ENCODE measurements at places on chromosomes 7 and 10.
A peak's percentile ranks its signal among the peaks of the same experiment; 100 is the strongest.

GRCh38 chr10:62183442-62183841, 85.2 kb downstream of the RTKN2 start:
- DNase-seq: no peak

DNA sequence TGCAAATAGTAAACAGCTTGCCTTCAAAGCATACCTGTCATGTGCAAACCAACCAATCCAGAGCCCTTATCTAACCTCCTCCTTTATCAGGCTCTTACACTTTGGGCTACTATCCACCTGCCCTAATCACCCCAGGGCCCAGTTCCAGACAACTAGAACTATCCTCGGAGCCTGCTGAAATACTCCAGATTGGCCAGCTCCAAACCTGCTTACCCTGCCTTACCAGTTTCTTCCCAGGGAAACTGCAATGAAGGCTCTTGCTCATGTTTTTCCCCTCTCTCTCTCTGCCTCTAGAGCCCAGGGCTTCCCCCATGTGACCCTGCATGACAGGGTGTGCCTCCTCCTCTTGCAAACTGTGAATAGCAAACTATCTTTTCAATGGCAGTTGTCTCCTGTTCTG, 81.4 kb upstream of the CAPZA2 start:
- no peak for DNase-seq

DNA sequence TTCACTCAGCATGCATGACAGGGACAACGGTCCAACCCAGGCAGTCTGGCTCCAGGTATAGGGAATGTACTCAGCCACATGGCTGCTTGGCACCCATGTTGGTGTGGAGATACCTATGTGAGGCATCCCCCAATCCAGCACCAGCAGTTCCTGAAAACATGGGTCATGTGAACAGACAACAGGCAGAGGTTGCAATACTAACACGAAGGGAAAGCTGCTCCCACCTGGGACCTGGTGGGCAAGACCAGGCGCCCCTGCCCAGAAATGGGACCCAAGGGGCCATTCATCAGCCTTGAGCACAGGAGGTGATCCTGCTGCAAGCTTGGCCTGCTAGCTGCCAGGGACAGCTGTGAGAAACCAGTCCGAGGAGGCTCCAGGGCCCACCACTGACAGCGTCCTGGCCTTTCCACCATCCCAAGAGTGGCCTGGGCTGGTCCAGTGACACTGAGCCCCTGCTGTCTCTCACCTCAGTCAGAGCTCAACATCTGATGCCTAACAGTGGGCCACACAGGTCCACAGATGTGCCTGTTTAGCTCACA, 142.3 kb downstream of the ARHGAP22 start:
- no peak for DNase-seq

GRCh38 chr10:24952143-24952706, at the start of gene PRTFDC1:
Gene PRTFDC1 (minus strand): TSS chr10:24952606. CDS start chr10:24952575, 31 bp downstream.
- peak; percentile 43 for DNase-seq

DNA sequence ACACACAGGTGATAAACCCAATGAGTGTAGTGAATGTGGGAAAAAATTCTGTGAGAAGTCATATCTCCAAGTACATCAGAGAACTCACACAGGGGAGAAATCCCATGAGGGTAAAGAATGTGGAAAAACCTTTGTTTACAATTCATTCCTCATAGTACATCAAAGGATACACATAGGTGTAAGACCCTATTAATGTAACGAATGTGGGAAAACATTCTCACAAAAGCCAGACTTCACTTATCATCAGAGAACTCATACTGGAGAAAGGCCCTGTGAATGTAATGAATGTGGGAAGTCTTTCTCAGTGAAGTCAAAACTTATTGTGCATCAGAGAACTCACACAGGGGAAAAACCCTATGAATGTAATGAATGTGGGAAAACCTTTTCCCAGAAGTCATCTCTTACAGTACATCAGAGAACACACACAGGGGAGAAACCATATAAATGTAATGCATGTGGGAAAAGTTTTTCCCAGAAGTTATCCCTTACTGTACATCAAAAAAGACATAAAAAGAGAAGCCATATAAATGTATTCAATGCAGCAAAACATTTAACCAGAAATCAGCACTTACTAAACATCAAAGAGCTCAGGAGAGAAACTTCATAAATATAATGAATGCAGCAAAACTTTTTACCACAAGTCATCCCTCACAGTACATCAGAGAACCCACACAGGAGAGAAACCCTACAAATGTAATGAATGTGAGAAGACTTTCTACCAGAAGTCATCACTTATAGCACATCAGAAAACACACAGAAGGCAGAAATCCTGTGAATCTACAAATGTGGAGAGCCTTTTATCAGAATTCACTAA, 49.8 kb downstream of the ZNF239 start:
- DNase-seq: no peak

DNA sequence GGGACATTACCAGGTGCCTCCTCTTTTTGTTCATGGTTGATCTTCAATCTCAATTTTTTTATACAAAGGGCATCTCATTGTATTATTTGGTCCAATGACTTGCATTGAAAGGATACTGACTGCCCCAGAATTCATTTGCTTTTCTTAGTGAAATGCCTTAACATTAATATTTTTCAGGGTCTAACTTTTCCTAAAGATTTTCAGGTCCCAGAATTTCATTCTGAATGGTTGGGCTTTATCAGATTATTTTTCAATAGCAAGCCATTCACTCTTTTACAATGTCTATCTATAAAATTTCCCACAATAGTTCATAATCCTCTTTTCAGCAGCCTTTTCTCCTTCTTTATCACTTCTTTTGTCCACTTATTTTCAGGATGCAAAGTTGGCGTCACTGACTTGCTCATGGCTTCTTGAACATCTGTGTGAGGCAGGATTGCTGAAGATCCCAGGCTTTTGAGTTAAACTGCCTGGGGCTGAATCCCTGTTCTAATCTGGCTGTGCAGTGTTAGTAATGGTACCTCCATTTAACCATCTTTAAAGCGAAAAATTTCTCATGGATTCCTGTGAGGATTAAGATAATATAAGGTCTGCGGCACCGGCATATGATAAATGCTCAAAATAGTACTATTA, 131.7 kb upstream of the HDAC9 start:
- DNase-seq: no peak

DNA sequence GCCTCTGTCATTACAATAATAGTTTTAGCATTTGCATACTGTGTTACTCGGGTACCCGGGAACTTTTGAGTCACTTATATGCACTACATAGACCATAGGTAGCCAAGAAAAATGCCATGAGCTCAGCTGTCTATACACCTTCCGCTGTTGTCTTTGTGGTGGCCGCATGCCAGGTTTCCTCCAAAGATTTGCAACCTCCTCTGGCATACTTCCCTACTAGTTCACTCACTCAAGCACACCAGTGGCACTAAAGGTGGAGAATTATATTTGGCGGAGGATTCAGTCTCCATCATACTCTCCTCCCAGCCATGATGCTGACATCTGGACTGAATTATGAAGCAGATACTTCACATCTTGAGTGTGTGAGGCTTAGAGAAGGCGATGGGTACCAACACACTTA, 35.6 kb upstream of the GRB10 start:
- no peak for DNase-seq

GRCh38 chr10:85888004-85888403, 478.6 kb downstream of the GRID1 start:
- no peak for DNase-seq

GRCh38 chr7:106347229-106347833, 62.5 kb upstream of the NAMPT start:
- no peak for DNase-seq

DNA sequence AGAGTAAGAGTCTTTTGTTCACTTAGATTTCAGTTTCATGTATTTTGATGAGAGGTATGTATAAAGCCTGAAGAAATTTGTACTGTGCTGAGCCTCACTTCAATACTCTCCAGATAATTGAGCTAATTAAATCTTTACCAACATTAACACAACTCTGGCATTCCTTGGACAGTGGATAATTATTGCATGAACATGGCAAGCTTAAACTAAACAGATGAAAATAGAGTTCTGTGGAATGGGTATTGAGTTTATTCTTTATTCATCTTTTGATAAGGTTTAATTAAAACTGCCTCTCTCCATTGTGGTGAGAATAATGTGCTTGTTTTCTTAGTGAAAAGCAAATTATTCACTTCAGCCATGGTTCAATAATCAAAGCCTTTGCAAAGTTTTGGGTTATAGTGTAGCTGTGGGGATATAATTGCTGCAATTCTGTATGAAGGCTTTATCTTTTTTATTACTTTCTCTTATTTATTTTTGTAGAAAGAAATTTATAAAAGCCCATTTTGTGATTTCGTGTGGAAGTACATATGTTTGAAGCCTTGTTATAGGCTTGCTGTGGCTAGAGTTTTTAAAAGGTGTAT, 126.4 kb upstream of the FZD1 start:
- DNase-seq: no peak

DNA sequence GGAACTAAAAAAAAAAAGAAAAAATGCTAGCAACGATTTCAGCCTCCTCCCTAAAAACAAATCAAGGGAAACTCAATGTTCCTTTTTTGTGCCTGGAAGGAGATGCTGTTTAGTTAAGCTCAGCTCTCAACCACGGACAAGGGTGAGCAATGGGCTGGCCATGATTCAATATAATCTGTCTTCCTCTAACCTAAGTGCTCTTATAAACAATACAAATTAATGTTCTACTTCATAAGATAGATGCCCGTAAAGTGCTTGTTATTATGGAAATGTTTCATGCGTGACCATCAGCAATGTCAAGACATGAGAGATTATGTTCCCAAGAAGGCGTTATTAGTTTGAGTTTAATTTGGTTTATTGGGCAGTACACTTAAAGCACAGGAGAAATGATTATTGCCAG, 320.3 kb downstream of the SFMBT2 start:
- DNase-seq: no peak

DNA sequence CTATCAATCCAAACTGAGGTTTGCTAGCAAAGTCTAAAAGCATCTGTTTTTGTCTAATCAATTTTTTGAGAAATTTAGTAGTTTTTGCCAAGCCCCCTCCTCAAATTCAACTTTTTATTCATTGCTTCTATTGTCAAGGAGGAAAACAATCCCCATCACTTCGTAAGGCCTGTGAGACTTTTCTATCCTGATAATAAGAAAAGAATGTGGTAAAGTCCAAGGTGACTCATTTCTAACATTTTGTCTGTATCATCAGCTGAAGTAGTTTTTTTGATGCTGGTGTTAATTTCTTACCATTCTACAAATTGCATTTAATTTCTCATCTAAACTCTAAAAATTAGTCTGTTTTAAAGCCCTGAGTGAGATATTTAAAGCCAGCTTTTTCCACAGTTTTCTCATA, 11.7 kb downstream of the ANK3 start:
- DNase-seq: no peak
